Caudate nucleus (tissue), 63 donors: ENCODE measurements at places on chromosomes 1 and 21.

DNA sequence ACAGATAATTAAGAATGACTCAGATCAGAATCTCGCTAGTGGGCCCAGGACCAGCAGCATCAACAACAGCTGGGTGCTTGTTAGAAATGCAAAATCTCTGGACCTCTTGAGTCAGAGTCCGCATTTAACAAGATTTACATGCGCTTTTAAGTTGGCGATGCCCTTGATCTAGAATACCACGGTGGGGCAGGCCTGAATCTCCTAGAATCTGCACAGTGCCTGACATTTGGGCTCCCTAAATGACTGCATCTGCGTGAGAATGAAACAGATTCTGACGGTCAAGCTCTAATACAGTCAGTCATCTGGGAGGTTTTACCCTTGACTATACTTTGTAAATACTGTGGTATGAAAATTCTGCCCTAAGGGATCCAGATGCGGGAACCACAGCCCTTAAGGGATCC lies 17.2 kb upstream of the RAB29 start:
- DNase-seq, result no peak

DNA sequence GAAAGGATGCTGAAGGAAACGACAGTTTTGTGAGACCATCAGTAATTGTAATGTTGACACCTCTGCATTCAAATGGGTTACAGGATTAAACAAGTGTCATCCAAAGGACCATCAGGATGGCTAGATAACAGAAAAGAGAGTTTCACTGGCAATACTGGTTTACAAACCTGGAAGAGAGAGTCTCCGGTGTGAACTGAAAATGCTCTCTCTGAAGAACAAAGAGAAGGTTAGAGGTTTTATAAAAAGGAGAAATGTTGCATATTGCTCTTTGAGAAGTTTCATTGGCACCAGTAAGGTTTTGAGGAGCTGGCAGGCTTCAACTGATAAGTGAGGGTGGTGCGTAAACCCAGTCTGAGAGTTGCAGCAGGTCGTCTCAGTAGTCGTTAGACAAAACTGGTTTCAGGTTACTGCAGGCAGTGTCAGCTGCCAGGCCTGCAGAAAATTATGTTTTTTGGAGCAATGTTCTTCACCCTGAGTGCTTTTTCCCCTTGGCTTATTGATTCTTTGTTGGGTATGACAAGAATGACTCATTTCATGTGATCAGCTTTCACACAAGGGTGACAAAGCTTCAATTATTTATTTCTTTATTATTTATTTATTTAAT lies 42.2 kb downstream of the KCNK1 start:
- no peak for DNase-seq

- DNase-seq, result no peak
Measured at GRCh38 chr1:245797592-245798348, 643.0 kb downstream of the KIF26B start.

GRCh38 chr1:202161151-202162046 lies 997 bp upstream of the PTPN7 start:
- peak; percentile 14 for DNase-seq

GRCh38 chr1:159177272-159177907 lies 6.0 kb downstream of the CADM3 start:
- no peak for DNase-seq

- DNase-seq, result no peak
Measured at GRCh38 chr1:23601135-23601967, 42.0 kb upstream of the ID3 start.

DNA sequence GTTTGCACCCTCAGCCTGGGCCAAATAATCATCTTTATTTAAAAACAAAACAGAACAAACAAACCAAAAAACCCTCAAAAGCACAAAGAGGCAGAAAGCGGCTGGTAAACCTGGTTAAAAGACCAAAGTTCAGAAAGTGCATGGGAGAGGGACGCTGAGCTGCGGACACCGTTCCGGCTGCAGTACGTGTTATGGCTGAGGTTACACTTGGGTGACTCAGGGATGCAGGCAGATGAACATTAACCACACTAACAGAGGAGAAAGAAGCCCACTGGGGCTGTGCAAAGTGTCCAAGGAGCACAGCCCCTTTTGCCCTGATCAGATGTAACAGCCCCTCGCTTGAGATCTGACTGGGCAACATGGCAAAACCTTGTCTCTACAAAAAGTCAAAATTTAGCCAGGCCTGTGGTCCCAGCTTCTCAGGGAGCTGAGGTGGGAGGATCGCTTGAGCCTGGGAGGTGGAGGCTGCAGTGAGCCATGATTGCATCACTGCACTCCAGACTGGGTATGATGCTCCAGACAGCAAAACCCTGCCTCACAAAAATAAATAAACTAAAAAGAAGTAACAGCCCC lies 28.3 kb downstream of the GPR157 start:
- DNase-seq, result no peak

GRCh38 chr1:65469889-65470340 lies 49.4 kb downstream of the LEPR start:
- DNase-seq, result no peak

- DNase-seq, result no peak
Measured at GRCh38 chr1:154448331-154448811, 43.2 kb downstream of the IL6R start.

GRCh38 chr1:20255666-20256065 lies 35.0 kb upstream of the VWA5B1 start:
- DNase-seq, result no peak

DNA sequence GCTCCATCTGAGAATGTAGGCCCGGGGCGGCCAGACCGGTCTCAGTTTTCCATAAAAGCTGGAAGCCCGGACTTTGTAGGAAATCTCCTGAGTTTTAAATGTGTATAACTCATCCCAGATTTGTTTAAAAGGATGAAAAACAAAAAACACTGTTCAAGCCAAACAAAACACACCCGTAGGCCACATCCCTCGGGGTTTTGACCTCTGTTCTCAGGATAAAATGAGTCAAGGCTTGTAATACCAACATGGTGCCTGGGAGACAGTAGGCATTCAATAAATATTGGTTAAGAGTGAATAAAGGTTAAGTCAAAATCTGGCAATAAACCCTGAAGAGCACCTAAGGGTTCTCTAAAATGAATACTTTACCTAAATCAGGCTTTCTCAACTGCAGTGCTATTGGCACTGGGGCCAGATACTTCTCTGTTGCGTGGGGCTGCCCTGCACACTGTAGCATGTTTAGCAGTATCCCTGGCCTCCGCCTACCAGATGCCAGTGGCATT lies 55.0 kb downstream of the KAZN start:
- no peak for DNase-seq

DNA sequence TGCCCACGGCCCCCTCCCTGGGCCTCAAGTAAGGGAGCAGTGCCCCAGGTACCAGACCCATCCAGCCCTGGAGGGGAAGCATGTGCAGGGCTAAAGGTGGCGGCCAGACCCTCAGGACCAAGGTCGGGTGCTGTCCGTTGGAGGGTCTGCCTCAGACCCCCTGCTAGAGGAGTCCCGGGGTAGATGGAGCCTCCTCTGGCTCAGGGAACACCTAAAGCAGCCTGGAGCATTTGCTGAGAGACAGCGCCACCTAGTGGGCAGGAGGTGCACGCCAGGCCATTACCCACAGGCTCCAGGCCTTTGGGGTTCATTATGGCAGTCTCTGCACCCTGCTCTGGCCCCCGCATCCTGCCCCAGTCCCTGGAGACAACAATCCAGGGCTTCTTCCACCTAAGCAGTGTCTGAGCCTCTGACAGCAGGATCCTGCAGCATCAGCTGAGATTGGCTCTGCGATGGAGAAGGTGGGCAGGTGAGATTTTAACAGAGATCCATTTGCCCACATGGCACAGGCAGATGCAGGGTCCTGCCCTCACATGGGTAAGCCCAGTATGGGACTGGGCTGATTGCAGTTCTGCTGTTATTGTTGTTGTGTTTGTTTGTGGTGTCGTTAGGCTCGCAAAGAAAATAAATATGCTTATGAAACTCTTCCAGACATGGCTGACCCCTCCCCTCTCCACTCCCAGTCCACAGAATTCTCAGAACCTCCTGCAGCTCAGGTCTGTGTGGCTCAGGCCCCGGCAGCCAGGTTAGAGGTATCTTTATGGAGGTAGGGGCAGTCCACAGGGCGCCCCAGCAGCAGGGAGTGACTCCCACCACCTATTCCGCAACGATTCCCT lies 42.4 kb downstream of the CTNNBIP1 start:
- DNase-seq, result peak; percentile 65

DNA sequence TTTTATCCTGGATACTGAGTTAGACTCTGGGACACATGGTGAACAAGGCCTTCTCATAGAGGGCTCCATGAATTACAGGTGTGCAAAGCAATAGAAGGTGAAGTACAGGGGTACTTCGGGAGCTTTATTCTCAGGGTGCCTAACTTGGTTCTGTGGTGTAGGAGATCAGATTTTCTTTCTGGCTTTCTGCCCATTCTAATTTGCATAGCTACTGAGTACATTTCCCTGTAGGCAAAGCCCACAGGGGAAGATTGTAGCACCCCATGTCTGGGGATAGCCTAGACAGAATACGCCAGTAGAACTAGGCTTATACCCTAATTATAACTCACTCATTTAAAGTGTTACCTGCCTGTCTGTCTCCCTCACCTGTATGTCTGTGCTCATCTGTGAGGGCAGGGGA lies 49.7 kb downstream of the PGM1 start:
- no peak for DNase-seq

- DNase-seq, result no peak
Measured at GRCh38 chr1:233357595-233358397, 30.3 kb downstream of the MAP3K21 start.

DNA sequence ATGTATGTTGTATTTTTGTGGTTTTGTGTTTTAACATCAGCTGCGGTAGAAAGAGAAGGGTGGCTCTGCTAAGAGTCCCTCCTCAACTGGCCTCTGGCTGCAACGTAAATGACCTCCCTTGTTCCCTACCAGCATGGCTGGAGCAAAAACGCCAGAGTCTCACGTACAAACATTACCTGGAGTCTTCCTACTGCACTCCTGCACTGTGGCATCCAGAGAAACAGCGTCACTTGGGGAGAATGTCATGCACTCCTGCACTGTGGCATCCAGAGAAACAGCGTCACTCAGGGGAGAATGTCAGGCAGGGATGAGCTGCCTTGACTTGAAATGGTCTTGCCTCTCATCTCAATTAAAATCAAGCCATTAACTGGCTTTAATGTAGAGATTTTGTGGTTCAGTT lies 314.2 kb downstream of the KIF26B start:
- DNase-seq, result no peak

DNA sequence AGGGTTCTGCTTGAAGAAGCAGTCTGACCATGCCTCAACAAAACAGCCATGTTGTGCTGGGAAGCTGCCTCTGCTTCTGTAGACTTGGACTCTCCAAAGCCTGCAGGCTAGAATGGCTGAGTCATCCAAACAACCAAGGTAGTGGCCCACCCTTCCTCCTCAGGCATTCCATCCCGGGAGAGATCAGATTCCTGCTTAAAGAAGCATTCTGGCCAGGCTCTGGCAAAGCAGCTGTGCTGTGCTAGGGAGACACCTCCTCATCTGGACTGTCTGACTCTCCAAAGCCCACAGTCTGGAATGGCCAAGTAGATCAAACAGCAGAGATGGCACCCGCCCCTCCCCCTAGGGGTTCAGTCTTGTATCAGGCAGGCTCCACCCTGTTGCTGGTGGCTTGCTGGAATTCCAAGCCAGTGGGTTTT lies 38.3 kb upstream of the F3 start:
- DNase-seq, result no peak

GRCh38 chr21:31879911-31880310 lies 7.1 kb downstream of the HUNK start:
- DNase-seq, result no peak

GRCh38 chr1:22508329-22508728 lies 55.0 kb upstream of the EPHA8 start:
- no peak for DNase-seq

DNA sequence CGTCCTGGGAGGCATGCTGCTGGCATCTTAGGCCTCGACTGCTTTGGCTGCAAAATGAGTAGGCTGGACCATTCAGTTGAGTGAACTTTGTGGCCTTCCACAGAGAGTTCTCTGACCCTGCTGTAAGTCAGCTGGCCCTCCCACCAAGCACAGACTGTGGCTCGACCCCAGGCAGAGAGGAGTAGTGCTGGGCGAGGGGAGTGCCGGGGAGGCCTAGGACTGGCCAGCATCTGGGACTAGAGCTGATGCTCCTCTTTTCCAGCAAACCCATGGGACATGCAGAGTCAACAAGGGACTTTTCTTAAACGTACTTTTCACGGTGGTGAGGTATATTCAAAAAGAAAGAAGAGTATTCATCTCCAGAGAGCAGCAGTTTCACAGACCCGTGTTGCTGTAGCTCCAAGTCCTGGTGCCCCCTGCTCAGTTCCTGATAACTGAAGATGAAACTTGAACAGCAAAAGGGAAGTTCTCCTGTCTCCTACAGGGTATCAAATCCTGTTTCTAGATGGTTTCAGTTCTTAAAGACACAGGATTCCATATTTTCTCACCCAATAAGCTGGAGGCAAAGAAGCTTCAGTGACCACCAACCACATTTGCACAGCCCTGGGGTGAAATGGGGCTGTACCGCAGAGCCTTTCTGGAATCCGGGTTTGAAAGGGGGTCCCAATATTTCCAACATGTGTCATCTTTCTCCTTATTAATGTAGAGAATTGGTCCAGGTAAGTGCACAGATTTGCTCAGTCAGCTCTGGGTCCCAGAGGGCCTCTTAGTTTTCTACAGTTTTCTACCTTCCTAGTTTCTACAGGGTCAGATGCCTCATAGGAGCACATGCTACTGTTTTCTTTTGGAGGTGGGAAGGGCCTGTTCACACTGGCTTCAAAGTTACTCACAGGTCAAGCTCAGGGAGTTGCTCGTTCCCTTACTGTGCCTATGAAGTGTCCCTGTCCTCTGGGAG lies 20.9 kb downstream of the BATF3 start:
- no peak for DNase-seq

DNA sequence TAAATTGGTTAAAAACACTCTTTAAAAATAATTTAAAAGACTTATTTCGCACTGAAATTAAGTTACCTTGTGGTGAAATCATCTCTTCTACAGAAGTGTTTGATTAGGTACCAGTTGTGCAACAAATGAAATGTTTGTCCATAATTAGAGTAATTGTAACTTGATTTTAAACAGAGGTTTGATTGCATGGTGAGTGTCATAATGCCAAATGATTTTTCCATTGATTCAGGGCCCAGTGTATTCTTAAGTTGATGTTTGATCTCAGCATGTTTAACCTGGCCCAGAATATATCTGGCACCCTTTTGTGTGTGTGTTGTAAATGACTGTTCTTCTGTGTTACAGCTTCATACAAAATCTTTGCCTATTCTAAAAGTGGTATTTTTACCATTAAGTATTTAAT lies 28.5 kb downstream of the LRRC8B start:
- DNase-seq, result no peak
